ENCODE measurements at places on chromosomes 2 and 18.

GRCh38 chr2:207133458-207133819 is 32.3 kb downstream of the KLF7 start:
- DNase-seq, result no peak

DNA sequence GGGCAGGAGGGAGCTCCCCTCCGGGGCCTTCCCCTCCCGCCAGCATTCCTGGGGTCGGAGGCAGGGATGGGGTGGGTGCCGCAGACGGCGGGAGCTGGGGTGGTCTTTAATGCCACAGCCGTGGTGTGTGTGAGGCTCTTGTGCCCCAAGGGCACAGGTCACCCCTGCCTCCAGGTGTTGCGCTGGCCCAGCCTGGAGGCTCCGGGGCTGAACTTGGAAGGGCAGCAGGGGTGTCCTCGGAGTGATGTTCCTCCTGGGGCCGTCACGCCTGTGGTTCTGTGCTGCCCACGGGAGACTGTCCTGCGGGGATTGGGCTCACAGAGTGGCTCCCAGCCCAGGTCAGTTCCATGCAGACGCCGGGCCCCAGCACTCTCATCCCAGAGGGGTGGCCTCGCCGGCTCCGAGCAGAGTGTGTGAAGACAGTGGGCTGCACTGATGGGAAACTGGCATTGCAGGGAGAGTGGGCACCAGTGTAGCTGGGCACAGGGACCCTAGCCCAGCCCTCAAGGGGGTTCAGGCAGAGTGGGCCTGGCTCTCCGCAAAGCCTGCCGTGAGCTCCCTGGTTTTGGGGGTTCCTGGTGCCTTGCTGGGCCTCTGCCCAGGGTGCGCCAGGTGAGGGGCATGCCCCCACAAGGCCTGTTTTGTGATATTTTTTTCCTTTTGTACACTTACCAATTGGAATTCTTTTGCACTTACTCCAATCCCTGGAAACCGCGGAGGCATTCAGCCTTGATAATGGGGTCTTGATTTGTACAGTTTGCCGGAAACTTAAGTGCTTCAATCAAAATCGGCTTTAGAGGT is 56.7 kb downstream of the NFATC1 start:
- no peak for DNase-seq

- no peak for DNase-seq
Observed at GRCh38 chr18:23569299-23570063, 16.8 kb downstream of the NPC1 start.

DNA sequence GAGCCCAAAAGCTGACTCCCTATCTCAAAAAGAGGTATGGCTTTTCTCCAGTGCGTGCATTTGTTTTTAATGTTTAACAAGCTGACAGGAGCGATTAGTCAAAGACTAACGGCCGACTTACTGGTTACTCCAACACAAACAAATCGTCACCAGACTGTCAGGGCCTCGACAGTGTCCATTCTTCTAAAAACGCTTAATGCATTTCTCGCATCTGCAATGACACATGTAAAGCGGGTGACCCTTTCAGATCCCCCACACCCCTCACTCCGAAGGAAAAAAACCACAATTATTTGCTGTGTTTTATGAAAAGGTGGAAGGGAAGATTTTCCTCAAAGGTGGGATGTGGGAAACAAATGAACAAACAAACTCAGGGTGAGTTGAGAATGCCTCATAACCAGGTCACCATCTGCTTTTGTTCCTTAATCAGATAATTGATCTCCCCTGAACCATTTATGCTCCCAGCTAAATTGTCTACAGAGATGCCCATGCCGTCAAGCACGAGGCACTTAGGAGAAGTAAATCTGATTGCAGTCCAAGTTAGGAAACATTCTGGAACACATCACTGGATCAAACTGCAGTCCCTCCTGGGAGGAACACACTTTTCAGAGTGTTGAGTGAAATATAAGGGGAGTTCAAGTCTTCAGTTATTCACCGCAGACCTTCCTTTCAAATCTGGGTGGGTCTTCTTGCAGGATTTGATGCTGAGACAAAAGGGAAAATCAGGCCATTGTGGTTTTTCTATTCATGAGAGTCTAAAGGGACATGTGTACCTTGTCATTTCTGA is 340.8 kb downstream of the CMPK2 start:
- DNase-seq, result no peak

DNA sequence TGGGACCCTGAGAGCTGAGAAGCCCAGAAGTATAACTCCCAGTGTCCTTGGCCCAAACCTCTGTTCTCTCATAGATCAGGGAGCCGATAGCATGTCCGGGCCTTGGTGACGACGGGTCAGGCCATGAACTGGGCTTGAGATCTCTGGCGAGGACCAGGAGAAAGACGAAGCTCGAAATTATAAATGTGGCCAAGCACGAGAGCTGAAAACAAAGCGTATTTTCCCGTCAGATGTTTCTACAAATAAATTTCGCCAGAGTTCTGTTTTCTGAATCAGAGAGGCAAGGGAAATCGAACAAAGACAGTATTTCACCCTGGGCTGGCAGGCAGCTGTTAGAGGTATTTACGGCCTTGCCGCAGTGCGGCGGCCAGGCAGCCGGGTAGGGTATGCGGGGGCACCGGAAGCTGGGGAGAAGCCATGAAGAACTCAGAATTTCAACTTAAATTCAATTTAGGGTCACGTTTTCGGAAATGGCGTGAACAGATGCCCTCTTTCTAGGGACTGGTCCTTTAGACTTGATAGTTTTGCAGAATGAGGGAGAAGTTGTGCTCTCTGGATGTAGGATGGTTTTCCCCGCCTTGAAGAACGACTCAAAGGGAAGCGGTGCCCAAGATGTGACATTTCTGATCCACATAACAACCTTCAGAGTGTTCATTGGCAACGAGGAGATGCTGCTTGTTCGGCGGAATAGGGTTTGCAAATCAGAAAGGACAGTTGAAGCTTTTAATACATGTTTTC is 9.6 kb downstream of the HOXD8 start:
- DNase-seq, result no peak

DNA sequence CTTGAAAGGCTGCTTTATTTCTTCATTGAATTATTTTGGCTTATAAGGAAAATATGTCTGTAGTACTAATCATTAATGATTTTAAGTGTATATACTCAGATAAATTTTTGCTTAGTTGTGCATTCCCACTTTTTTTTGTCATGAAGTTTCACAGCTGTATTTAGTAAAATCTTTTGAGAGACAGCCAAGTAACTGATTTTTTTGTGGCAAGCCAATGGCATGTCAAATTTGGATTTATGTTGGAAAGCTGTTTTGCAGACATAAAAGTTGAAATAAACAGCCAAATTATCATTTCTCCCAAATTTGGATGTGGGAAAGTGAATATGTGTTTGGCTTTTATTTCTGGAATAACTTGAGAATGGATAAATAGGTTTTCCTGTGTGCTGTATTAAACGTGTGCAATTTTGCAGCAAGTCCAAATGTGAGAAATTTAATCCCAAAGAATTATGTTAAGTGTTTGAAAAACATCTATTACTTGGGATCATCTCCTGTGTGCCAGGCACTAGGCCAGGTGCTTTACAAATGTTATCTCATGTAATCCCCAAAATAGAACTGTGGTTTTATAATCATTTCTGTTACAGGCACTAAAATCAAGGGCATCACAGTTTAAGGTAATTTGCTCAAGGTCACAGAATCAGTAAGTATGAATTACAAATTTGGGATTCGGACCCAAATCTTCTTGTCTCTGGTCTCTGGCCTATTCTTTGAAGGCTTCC is 160.4 kb downstream of the PTPRM start:
- DNase-seq, result no peak

DNA sequence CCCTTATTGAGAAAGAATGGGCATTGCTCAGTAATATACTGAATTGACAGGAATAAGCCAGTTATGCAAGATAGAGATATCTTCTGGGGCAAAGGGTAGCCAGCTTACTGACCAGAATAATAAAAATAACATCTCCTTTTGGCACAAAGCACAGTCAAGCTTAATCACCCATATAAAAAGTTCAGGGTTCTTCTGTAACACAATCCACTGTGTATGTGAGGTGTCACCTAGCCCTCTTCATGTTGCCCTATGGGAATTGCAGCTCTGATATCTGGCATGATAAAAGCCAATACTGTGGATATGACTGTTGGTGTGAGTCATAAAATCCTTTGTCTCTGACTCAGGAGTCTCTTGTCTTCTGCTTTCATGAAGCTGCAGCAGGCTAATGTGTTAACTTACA is 90.8 kb downstream of the DSEL start:
- no peak for DNase-seq

GRCh38 chr2:161136696-161137324 is 23.4 kb upstream of the TANK start:
- DNase-seq, result peak; percentile 89

DNA sequence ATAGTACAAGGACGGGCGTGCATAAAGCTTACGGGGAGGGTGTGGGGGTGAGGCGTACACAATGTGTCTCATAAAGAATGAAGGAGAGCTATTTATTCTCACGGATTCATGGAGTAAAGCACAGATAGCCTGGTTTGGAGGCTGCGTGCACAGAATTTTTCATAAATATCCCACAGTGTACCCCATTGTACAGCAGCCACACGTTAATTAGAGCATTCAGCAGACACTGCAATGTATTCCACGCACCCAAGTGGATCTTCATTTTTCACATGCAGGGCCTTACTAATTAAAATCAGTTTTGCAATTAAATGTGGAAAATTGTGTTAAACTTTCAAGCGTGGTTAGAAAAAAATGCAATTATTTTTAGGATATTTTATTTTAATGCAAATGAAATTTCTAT is 227.7 kb upstream of the PXDN start:
- DNase-seq, result no peak

- peak; percentile 72 for DNase-seq
Observed at GRCh38 chr18:657311-658000, at the start of gene TYMS. TYMS (plus strand) TSS chr18:657653; CDS start chr18:657743, 90 bp downstream.

- DNase-seq, result no peak
Observed at GRCh38 chr2:42513252-42513918, 19.6 kb upstream of the KCNG3 start.
